NCI-H1417 (cell line): ENCODE measurements at places on chromosomes 7 and 10.

- DNase-seq, result no peak
These were observed 11.0 kb downstream of the CYREN start for GRCh38 chr7:135159359-135160085.

DNA sequence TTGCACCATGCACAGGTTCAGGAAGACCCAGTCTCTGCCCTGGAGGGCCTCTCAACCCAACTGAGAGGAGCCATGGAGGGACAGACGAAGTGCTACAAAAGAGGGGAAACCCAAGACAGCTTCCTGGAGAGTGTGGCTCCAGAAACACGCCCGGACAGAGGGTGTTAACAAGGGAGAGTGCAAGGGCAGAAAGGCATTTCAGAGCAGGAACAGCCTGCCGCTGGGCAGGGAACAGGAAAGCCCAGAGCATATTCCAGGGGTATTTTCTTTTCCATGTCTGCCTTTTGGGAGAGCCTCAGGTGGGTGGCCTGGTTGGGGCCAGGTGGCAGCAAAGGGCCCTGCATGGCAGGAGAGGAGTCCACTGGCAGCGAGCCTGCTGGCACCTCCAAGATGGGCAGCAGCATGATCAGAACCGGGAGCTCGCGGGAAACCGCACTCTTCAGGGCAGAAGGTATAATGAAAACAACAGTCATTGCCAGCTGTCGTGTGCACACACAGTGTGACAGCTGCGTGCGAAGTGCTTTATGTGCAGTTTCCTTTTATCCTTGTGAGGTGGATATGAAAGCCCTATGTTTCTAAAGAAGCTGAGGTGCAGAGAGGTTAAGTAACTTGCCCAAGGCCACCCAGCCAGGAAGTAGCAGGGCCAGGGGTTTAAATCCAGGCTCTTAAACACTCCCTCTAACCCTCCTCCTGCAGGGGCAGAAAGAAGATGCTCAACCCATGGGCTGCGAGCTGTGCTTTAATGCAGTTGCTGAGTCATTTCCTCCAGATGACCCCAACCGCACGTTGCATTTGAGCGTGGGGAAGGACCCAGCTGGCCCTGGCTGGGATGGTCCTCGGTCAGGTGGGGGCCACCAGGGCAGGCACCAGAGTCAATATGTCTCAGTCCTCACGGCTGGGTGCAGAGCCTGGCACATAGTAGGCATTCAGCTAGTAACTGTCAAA is 128.6 kb downstream of the OAT start:
- DNase-seq, result no peak

DNA sequence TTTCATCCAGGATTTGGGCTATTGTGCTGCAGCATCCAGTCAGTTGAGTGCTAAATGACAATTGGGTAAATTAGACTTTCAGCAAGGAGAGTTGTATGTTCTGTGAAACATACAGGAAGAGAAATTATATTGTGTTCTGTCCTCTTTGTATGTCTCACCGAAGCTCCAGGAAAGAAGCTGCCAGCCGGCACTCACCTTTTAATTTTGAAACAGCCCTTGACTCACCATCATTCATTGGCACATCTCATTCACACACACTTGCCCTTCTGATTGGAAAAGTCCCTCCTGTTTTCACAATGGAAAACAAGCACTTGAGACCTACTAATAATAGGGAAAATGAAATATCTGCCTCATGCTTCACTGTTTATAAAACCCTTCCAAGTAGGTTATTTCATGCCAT is 495.6 kb downstream of the RPS24 start:
- DNase-seq, result peak; percentile 58

GRCh38 chr10:123133541-123134342 is 2.0 kb upstream of the HMX3 start:
- DNase-seq, result no peak

DNA sequence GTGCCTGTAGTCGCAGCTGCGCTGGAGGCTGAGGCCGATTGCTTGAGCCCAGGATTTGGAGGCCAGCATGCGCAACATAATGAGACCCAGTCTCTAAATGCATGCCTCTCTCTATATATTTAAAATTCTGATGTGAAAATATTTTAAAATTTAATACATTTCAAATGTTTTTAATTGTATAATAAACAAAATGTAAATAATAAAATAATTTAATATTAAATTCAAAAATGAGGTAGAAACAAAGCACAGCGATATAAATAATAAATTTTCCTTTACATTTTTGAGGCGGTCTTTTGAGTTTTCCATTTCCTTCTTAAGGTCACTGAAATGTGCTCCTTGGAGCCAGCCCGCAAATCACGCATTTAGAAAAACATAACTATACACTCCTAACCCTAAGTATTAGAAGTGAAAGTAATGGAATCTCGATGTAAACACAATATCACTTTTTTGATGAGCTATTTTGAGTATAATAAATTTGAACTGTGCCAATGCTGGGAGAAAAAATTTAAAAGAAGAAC is 523 bp upstream of the CDK1 start:
- DNase-seq, result no peak

DNA sequence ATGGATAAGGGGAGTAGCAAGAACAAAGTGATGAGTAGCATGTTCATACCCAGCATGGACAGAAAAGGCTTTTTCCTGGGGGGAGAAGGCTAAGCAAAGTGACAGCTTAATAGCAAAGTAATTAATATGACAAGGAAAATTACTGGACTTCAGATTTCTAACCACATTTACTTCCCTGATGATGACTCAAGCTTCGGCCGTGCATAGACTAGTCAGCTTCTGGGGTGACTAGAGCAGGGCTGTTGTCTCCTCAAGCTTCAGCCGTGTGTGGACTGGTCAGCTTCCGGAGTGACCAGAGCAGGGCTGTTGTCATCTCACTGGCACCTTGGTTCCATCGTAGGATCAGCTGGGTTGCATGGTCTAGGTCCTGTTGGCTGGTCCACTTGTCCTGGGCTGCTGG is 2.1 kb upstream of the ZNF117 start:
- DNase-seq, result no peak

DNA sequence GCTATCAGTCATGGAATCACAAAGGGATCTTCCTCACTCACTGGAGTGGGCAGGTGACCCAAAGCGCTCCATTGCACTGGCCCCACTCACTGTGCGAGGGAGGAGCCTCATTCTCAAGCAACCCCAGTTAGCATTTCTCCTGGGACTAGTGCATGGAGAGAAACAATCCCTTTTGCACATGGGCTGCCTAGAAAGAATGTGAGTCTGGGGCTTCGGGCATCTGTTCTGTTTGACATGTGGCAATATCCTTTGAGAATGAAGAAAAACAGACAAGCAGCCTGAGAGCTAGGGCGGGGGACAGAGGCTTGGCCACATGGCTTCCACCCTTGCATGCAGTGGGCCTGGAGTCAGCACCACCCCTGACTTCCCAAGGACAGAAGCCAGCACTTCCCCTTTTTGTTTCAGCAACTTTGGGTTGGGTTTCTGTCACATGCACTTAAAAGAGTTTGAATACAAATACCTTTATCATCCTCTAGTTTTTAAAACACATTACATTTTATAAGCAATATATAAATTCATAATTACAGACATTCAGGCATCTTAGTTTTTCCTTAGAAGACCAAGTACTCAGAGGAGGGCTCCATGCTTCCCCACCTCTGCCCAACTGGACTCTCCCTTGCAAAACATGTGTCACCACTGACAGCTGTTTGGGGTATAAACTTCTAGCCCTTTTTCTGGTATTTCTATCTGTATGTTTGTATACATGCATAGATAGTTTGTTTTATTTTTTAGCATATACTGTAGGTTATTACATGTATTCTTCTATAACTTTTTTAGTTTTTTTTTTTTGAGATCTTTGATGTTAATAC is 73.8 kb downstream of the RBM20 start:
- no peak for DNase-seq

DNA sequence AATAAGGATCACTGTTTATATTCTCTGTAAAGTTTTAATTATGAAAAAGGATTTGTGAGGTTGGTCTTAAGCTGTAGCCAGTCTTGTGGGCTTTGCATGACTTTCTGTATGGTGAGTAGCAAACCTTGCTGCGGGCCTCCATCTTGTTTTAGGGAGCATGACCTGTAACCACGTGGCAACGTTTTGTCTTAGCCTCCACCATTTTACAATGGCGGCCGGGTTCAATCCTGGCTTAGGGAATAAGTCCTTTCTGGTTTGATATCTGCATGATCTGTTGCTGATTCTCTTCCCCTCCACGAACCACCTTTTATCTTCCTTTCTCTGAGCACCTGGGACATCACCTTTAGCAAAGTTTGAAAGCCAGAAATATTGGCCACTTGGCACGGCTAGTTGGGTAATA is 32.5 kb upstream of the OPTN start:
- no peak for DNase-seq

- no peak for DNase-seq
These were observed 15.5 kb upstream of the C10orf71 start for GRCh38 chr10:49283491-49283890.

GRCh38 chr7:12494687-12495024 is 75.9 kb upstream of the SCIN start:
- DNase-seq, result peak; percentile 52

DNA sequence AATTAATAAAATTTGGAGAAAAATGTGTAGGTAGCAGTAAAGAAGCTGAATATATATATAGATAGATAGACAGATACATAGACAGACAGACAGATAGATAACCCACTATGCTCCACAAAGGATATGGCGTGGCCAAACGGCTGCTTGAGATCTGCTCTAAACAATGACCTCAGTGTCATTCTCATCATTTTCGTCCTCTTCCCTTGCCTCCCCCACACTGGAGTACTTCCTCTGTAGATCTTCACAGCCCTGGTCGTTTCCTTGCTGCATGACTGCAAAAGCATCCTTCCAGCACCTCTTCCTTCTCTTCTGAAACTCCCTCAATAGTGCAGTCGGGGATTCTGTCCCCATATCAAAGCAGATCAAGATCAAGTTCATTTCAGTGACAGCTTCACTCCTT is 35.6 kb upstream of the ATP6V0A4 start:
- DNase-seq, result no peak

- no peak for DNase-seq
These were observed 36.4 kb downstream of the JAKMIP3 start for GRCh38 chr10:132102071-132102716.

DNA sequence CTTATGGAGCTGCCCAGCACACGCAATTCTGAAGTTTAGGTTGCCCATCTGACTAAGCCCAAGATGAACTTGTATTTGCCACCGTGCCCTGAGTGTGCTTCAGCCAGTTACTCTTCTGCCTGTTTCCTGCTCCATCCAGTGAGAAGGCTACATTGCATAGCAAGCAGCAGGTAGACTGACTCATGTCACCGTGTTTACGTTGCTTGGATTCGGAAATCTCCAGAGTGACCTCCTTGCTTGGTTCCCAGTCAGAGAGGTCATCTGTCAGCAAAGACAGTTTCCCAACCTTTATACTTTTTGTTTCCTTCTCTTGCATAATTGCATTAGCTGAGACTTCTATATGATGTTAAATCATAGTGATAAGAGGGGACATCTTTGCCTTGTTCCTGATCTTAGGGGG is 30.9 kb downstream of the NACAD start:
- no peak for DNase-seq

DNA sequence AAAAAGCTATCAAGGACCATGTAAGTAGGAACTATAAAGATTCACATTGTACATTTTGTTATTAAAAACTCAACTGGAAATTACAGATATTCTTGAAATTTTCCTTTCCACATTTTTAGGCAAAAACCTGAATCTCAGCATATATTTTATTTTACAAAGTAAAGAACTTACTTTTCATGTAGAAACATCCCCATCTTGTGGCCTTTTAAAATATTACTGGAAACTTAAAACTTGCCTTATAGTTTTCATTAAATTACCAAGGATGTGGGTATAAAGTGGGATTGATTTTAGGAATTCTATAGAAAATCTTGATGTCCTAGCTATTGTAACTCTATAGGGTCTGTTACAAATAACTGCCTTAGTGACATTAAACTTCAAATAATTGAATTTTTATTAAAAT is 10.6 kb downstream of the DBF4 start:
- DNase-seq, result peak; percentile 62

GRCh38 chr7:27920281-27920946 is 180.5 kb downstream of the TAX1BP1 start:
- DNase-seq, result peak; percentile 42

DNA sequence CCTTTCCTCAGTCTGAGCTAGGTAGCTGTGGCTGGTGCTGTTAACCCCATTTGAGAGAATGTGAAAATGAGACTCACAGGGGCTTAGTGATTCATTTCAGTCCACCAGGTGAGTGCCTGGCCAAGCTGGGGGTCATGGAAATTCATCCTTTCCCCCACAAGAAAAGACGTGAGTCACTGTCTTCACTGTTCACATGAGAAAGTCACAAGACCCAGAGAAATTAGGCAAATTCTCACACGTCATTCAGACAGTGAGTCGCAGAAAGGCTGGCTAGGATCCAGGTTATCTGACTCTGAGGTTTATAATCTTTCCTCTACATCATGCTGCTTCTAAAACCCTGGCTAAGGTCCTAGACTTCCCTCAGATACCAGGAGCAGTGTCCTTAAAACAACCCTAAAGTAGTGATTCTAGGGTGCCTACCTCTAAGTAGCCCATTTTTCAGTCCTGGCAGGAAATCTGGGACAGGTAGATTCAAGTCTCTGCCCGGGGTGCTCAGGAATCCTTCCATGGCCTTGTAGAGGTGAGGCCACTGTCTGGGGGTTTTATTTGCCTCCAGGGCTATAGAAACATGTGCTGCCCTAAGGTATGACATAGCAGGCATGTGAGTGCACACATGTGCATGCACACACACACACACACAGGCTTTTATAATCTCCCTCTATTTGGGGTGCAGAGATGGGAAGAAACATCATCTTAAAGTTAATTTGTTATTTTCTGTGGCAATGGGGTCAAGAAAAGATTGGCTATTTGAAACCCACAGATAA is 427.9 kb upstream of the CELF2 start:
- DNase-seq, result no peak

- DNase-seq, result no peak
These were observed 81.2 kb upstream of the OIT3 start for GRCh38 chr10:72812415-72812752.

- no peak for DNase-seq
These were observed 36.3 kb downstream of the SMNDC1 start for GRCh38 chr10:110268442-110268841.

GRCh38 chr10:62073429-62073828 is 171.9 kb downstream of the ARID5B start:
- peak; percentile 64 for DNase-seq

DNA sequence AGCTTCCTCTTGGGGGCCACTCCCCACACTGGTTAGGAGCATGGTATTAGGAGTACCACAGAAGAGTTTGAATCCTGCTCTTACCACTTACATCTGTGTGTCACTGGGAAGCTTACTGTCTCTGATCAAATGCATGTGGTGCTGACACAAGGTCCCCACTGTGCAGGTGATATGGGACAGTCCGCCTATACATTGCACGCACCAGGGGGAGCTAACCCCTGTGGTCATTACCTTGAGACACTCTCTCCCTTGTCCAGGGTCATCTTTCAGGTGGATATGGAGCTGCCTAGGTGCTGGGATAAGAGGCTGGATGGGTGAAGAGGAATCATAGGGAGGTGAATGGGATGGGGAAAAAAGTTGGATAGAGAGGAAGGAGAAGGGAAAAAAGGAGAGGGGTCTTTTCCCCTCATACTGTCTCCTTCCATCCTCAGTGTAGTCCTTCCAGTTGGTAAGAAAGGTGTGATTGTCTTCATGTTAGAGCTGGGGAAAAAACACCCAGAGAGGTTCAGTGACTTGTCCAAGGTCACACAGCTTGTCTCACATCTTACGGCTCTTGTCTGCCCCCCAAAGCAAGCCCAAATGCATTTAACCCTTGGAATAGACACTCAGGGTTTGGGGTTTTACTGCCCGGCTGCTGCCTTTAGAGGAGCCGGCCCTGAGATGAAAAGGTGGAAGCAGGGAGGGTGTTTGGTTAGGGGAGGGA is 125.9 kb downstream of the CDH23 start:
- no peak for DNase-seq

- DNase-seq, result no peak
These were observed 223.0 kb downstream of the SORCS1 start for GRCh38 chr10:106941297-106942034.

GRCh38 chr7:120417244-120417979 is 144.4 kb downstream of the KCND2 start:
- no peak for DNase-seq
